ENCODE measurements at places on chromosomes 12 and 14.
A peak's percentile ranks its signal among the peaks of the same experiment; 100 is the strongest.

GRCh38 chr12:93541578-93542225 lies 30.8 kb upstream of the SOCS2 start:
- DNase-seq, result no peak

DNA sequence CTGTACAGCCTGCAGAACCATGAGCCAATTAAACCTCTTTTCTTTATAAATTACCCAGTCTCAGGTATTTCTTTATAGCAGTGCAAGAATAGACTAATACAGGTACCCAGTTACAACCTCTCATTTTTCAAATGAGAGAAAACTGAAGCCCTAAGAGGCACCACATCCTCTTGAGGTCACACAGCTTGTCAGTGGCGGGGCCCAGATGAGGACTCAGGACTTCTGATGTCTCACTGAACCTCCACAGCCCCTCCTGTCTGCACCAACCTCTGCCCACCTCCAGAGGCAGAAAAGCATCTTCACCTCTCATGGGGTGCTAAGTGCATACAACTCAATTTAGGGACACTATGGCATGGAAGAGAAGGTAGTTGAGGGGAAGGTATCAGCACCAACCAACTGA lies 120.7 kb downstream of the CRACR2A start:
- DNase-seq, result no peak

- DNase-seq, result no peak
These were observed 187.2 kb downstream of the SYNE2 start for GRCh38 chr14:64040044-64040443.

DNA sequence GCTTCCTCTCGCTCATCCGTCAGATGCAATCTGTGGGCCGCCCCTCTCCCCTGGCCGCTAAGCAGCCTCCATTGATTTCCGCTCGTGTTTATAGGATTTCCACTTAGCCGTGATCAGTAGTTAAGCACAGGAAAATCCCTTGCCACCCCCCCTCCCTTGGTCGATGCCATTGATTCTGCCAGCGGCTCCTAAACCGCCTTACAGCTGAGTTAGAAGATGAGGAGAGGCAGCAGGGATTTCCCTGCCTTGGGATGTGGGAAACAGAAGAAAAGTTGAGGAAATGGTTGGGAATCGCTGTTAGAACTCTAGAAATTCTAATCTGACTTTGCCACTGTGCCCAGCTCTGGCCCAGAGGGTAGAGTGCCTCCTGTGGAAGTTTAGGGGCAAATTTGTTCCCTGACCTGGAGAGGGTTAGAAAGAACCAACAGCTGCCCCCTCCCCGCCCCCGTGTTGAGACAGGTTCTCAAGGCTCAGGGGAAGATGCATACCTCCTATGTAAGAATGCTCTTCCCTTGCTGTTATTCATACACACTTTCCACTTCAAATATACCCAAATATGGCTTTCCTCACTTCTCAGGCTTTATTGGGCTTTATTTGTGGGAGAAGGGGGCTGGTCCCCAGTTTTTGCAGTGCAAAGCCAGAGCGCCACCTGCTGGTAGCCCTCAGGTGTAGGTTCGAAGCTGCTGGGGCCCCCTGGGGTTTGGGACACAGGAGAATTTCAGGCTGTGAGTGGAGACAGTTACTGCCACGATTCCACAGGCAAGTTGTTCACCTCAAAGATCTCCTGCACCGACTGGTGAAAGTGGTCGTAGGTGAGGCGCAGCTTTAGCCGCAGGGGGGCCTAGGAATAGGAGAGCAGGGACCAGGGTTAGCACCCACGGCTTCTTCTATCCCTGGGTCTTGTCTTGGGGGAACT lies 3.2 kb downstream of the THTPA start:
- DNase-seq, result peak; percentile 69

- no peak for DNase-seq
These were observed 53.1 kb downstream of the TSPAN9 start for GRCh38 chr12:3130057-3130830.
